ENCODE measurements at places on chromosomes 6 and 20. TPM values are rescaled to one million over a fixed set of nuclear protein-coding genes. Genes with fewer than 3 reads are reported as not detected.

- DNase-seq, result no peak
- H3K27ac ChIP-seq, result no peak overlapping the region
- H3K4me1 ChIP-seq, result no peaks in the 10 kb centered on the region
- peaks cover 100% of the 10 kb centered on the region for H3K36me3 ChIP-seq
Observed at GRCh38 chr20:25275813-25276532, 28.1 kb downstream of the PYGB start.

DNA sequence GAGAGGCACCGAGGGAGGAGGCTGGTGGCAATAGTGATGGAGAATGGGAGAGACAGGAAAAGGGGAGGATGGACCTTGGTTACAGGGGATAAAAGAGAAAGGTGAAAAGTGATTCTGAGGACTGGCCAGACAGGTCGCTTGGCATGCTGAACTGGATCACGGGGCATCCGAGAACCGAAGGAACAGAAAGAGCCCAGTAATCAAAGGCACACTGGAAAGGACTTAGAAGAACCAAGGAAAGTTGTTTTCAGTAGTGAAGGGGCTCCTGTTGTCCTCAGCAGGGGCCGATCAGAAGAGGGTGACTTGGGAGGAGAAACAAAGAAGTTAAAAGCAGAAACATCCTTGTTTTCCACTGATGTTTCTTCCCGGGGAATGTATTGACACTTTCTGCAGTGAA is 18.9 kb downstream of the SYTL3 start:
- H3K4me1 ChIP-seq, result no peaks in the 10 kb centered on the region
- no peaks in the 10 kb centered on the region for H3K36me3 ChIP-seq
- no peak overlapping the region for H3K27ac ChIP-seq
- no peak overlapping the region for H3K4me3 ChIP-seq
- no peak for DNase-seq

DNA sequence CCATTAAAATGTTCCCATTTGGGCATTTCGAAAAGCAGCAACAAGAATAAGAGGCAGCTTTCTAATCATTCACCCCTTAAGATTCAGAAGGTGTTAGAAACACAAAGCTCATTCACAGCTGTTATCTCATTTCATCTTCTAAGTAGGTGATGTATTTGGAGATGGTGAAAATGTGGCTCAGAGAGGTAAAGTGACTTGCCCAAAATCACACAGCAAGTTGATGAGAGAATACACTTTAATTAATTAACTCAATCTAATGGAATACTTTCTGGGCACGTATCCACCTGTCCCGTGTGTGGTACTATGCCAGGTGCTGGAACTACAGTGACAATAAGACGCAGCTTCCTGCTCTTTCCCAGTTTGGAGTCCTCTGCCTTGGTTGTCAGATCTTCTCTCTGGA is 147.4 kb upstream of the LRFN2 start:
- no peak overlapping the region for H3K4me3 ChIP-seq
- peaks cover 21% of the 10 kb centered on the region for H3K27me3 ChIP-seq
- H3K36me3 ChIP-seq, result no peaks in the 10 kb centered on the region

DNA sequence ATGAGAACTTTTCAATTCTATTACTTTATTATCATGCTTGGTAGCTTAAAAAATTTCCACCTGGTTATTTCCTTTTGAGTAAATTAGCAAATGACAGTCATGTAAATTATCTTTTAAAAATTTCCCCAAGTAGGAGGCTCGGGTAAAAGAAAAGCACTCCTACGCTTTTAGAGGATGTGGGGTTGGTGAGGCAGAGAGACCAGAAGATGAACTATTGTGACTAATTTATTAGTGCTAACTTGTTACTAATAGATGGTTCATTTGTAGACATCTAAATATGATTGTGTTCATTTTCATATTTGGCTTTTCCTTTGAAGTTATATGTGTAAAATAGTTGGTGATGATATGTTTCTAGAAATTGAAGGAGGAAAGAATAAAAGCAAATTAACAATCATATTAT is 27.0 kb downstream of the ZNF292 start:
- H3K4me3 ChIP-seq, result no peak overlapping the region
- no peak for DNase-seq
- peaks cover 12% of the 10 kb centered on the region for H3K36me3 ChIP-seq

DNA sequence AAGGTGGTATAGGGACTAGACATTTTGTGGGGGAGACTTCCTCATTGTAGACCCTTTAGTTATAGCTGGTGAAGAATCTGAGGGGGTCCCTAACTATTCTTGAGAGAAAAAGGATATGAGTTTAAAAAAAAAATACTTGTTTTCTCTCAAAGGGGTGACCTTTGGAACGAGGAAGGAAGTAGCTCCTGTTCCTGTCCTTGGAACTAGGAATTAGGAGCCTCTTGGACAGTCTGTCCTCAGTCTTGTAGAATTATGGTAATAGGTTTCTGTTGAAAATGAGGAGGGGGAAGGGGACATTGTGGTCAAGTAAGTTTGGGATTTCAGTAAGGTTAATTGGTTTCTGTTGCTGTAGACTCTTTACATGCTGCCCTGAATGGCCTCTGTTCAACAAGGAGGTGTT is 56.5 kb downstream of the PLEKHG1 start:
- no peak overlapping the region for H3K27ac ChIP-seq
- H3K4me3 ChIP-seq, result no peak overlapping the region
- no peaks in the 10 kb centered on the region for H3K27me3 ChIP-seq
- peaks cover 8% of the 10 kb centered on the region for H3K4me1 ChIP-seq
- H3K36me3 ChIP-seq, result no peaks in the 10 kb centered on the region
- DNase-seq, result no peak

The LTA gene
- polyA plus RNA-seq, result not detected

The PRPH2 gene
- 0.38 TPM for polyA plus RNA-seq

GRCh38 chr20:64116016-64116415 is 8.7 kb upstream of the NPBWR2 start:
- H3K27me3 ChIP-seq, result no peaks in the 10 kb centered on the region
- DNase-seq, result no peak
- no peaks in the 10 kb centered on the region for H3K36me3 ChIP-seq
- no peak overlapping the region for H3K27ac ChIP-seq

GRCh38 chr6:37539171-37540028 is 39.7 kb upstream of the CCDC167 start:
- DNase-seq, result no peak
- H3K36me3 ChIP-seq, result no peaks in the 10 kb centered on the region
- peaks cover 40% of the 10 kb centered on the region for H3K27me3 ChIP-seq
- no peak overlapping the region for H3K4me3 ChIP-seq
- peaks cover 17% of the 10 kb centered on the region for H3K4me1 ChIP-seq

DNA sequence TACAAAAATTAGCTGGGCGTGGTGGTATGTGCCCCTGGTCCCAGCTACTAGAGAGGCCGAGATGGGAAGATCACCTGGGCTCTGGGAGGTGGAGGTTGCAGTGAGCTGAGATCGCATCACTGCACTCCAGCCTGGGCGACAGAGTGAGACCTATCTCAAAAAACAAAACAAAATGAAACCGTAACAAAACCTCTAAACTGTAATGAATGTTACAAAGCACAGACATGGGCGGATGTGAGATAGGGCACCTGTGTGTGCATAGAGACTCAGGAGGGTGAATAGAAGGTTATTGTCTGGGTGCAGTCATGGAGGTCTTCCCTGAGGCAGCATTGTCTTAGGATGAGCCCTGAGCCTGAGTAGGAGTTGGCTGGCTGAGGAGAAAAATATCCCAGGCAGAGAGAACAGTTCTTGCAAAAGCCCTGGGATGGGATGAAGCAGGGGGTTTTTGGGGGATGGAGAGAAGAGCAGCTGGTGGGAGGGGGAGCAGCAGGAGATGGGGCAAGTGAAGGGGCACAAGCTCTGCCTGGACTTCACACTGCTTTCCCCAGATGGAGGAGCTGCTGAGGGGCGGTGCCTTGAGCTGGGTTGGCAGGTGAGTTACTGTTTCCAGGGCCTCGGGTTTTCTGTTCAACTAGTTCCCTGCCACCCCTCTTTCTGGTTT is 5.2 kb downstream of the BCAS4 start:
- H3K36me3 ChIP-seq, result no peaks in the 10 kb centered on the region
- H3K4me1 ChIP-seq, result peaks cover 8% of the 10 kb centered on the region
- no peaks in the 10 kb centered on the region for H3K27me3 ChIP-seq
- no peak overlapping the region for H3K4me3 ChIP-seq

GRCh38 chr6:141123497-141123896 is 1009.2 kb upstream of the GJE1 start:
- no peak overlapping the region for H3K27ac ChIP-seq
- no peak for DNase-seq
- no peaks in the 10 kb centered on the region for H3K27me3 ChIP-seq
- H3K4me3 ChIP-seq, result no peak overlapping the region

- no peaks in the 10 kb centered on the region for H3K4me1 ChIP-seq
- H3K27ac ChIP-seq, result no peak overlapping the region
- peaks cover 28% of the 10 kb centered on the region for H3K36me3 ChIP-seq
- H3K27me3 ChIP-seq, result no peaks in the 10 kb centered on the region
Observed at GRCh38 chr6:10791673-10792072, 44.1 kb downstream of the TMEM14B start.

DNA sequence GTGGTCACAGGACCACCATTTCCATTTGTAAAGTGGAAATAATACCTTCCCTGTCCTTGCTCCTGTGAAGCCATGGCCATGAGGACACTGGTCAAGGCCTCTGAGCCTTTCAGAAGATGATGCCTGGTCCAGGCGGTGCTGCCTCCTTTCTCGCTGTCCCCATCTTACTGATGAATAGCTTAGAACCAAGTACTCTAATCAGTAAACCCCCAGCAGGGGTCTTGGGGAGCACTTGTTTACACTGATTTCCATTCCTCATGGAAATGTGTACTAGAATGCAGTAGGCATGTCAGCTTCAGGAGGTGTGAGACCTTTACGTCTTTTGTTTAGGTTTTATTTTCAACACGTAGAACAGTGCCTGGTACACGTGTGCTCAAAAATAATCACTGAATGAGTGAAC is 75.1 kb downstream of the DZANK1 start:
- H3K4me1 ChIP-seq, result no peaks in the 10 kb centered on the region
- H3K27me3 ChIP-seq, result no peaks in the 10 kb centered on the region
- no peak overlapping the region for H3K4me3 ChIP-seq

GRCh38 chr20:23205211-23205610 is 119.1 kb upstream of the CD93 start:
- H3K27me3 ChIP-seq, result no peaks in the 10 kb centered on the region
- peak overlapping the region; percentile 72 for H3K27ac ChIP-seq
- H3K4me3 ChIP-seq, result no peak overlapping the region
- H3K36me3 ChIP-seq, result no peaks in the 10 kb centered on the region
- DNase-seq, result no peak

The ADISSP gene
- polyA plus RNA-seq, result 22.2 TPM

DNA sequence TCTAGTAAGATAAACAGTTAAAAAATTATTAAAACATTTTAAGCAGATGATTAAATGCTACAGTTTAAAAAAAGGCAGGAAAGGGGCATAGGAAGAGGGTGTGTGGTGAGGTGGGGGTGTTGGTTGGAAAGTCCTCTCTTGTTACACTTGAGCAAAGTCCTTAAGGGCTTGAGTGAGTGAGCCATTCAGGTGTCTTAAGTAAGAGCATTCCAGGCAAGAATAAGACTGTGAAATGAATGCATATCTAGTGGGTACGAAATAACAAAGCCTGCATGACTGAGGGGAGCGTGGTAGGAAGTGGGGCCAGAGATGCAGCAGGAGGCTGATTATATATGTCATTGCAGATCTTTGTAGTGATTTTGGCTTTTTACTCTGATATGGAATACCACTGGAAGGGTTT is 5.1 kb downstream of the CDKAL1 start:
- no peak overlapping the region for H3K27ac ChIP-seq
- no peaks in the 10 kb centered on the region for H3K27me3 ChIP-seq
- no peak overlapping the region for H3K4me3 ChIP-seq
- H3K36me3 ChIP-seq, result peaks cover 28% of the 10 kb centered on the region
- peaks cover 6% of the 10 kb centered on the region for H3K4me1 ChIP-seq

The RAB32 gene
- 46.6 TPM for polyA plus RNA-seq

DNA sequence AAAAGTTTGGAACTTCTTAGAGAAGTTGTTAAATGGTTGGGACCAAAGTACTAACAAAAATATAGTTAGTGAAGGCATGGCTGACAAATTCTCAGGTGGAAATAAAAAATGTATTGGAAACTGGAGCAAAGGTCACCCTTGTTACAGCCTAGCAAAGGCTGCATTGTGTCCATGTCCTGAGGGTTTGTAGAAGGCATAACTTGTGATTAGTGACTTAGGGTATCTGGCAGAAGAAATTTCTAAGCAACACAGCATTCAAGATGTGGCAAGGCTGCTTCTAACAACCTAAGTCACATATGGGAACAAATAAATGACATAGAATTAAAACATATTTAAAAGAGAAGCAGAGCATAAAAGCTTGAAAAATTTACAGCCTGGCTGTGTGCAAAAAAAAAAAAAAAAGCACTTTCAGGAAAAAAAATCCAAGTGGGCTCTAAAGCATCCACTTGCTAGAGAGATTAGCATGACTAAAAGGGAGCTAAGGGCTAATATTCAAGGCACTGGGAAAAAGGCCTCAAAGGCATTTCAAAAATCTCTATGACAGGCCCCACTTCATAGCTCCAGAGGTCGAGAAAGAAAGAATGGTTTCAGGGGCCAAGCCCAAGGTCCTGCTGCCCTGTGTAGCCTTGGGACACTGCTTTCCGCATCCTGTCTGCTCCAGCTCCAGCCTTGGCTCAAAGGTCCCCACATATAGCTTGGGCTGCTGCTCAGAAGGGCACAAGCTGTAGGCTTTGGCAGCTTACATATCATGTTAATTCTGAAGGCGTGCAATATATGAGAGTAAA is 453.2 kb upstream of the PTCHD4 start:
- H3K27me3 ChIP-seq, result no peaks in the 10 kb centered on the region
- H3K36me3 ChIP-seq, result no peaks in the 10 kb centered on the region
- no peak overlapping the region for H3K27ac ChIP-seq
- no peaks in the 10 kb centered on the region for H3K4me1 ChIP-seq

DNA sequence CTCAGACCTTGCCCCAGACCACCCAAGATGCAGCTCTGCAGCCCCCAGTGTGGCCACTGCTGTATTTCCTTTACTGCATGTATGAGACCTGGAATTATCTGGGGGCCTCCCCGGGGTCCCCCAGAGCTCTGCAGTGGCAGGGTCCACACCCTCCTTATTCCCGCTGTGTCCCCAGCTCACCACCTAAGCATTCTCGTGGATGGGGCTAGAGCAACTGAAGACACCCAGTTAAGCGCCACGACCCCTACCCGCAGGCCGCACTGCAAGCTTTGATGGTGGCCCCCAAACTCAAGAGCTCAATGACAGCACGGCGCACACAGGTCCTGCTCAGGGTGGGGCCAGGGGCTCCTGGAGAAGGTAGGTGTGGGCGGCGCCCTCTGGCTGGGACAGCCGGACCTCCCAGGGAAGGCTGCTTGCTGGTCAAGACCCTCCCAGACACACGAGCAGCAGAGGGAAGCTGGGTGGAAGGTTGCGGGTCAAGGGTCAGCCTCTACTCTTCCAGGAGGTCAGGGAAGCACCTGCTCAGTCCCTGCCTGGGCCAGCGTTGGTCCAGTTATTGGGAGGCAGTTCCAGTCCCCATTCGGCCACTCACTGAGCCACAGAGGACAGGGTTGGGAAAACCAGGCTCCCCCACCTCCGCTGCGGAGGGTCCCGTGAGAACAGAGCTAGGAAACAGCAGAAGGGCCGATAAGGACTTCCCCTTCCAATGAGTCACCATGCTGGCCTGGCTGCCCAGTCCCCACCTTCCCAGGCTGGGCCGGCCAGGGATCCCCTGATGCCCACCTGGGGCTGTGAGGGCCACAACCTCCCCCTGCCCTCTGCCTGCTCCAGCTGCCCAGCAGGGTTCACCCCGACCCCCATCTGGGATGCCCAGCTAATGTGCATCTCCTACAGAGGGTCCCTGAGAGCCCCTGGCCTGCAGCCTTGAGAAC is 2.9 kb downstream of the LAMA5 start:
- DNase-seq, result no peak
- H3K4me1 ChIP-seq, result peaks cover 94% of the 10 kb centered on the region
- peak overlapping the region; percentile 90 for H3K4me3 ChIP-seq
- H3K27me3 ChIP-seq, result no peaks in the 10 kb centered on the region

The CRISP3 gene
- polyA plus RNA-seq, result not detected

GRCh38 chr20:63011798-63012197 is 5.0 kb upstream of the BHLHE23 start:
- no peaks in the 10 kb centered on the region for H3K36me3 ChIP-seq
- H3K27me3 ChIP-seq, result peaks cover 48% of the 10 kb centered on the region
- H3K27ac ChIP-seq, result no peak overlapping the region
- no peak overlapping the region for H3K4me3 ChIP-seq

Measured in stomach (tissue), 19 donors.